ENCODE measurements at places on chromosomes 2 and 18. TPM values are rescaled to one million over a fixed set of nuclear protein-coding genes. Genes with fewer than 3 reads are reported as not detected.

MYO7B gene
- not detected for total RNA-seq

MSH6 gene
- total RNA-seq, result 142 TPM

AGXT gene
- 0.18 TPM for total RNA-seq

KANSL1L gene
- 2.2 TPM for total RNA-seq

SPR gene
- total RNA-seq, result 38.8 TPM

CMPK2 gene
- 7.2 TPM for total RNA-seq

LIMS1 gene
- 101 TPM for total RNA-seq

NPPC gene
- not detected for total RNA-seq

TUBA4B gene
- not detected for total RNA-seq

DARS1 gene
- total RNA-seq, result 95.3 TPM

PLCL1 gene
- 8.9 TPM for total RNA-seq

DLX1 gene
- total RNA-seq, result 16.1 TPM

MSTN gene
- not detected for total RNA-seq

CNGA3 gene
- total RNA-seq, result not detected

CTAGE1 gene
- total RNA-seq, result not detected

SEMA4F gene
- 1.6 TPM for total RNA-seq

NEB gene
- 2.2 TPM for total RNA-seq

FOXI3 gene
- total RNA-seq, result not detected

RAPH1 gene
- 0.71 TPM for total RNA-seq

CHRNG gene
- total RNA-seq, result not detected

C1QL2 gene
- total RNA-seq, result not detected

CYP1B1 gene
- total RNA-seq, result 0.07 TPM

CCDC68 gene
- total RNA-seq, result 1.3 TPM

TMEM163 gene
- total RNA-seq, result 0.11 TPM

DOK1 gene
- total RNA-seq, result 29.6 TPM

KIF1A gene
- total RNA-seq, result 1.4 TPM

SERPINB4 gene
- total RNA-seq, result not detected

ANKRD53 gene
- total RNA-seq, result 0.18 TPM

STON1 gene
- 0.98 TPM for total RNA-seq

STAT4 gene
- total RNA-seq, result 0.34 TPM

PROM2 gene
- total RNA-seq, result not detected

TMEM247 gene
- 4.7 TPM for total RNA-seq

MPV17 gene
- 66.8 TPM for total RNA-seq

TPO gene
- not detected for total RNA-seq

GALNT13 gene
- not detected for total RNA-seq

CYBRD1 gene
- total RNA-seq, result 22.4 TPM

ESPNL gene
- total RNA-seq, result 0.04 TPM

ID2 gene
- total RNA-seq, result 8.3 TPM

ALK gene
- total RNA-seq, result not detected

WBP1 gene
- 21.4 TPM for total RNA-seq
